ENCODE measurements at places on chromosomes 4 and X.

DNA sequence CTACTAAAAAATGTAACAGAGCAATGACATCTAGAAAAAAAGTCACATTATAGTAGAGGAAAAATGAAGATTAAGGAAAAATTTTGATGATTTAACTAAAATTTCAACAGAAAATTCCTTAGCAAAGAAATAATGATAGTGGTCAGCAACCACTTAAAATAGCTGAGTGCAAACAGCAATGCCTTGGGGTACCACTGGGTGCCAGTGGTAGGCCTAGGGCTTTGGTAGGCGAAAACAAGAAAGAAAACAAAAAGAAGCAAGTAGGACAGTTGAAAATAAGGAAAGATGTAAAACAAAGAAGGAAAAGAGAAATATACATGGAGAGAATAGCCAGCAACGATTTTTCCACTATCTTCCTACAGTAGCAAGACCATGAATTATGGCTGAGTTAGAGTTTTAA lies 313.5 kb upstream of the IRS4 start:
- DNase-seq, result no peak

- no peak for DNase-seq
Observed at GRCh38 chrX:43693602-43694406, 37.7 kb downstream of the MAOA start.

DNA sequence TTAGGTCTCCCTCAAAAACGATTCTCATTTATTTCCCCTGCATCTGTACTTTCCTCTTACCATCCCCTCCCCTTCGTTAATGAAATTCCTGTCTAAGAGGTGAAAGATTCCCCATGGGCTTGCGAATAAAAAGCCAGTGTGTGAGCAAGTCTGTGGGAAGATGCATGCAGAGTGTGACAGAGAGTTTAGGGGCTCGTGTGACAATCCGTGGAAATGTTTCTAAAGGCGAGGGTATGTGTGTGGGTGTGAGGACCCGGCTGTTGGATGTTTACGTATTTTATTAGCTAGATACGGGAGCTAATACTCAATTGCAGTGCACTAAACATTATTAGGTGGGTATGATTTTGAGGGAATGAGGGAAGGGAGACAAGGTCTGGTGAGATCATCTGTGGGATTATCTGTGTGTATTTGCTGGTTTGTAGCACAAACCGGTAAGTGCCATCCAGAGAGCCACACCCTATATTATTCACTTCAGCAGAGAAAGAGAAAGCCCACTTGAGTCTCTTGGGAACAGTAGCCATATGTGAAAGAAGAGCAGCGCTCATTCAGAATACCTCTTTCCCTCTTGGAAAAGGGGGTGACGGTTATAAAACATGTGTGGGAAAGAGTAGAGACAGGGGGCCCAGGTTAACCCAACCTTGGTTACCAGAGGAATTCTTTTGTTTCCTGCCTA lies 893 bp upstream of the HOPX start:
- peak; percentile 75 for DNase-seq

DNA sequence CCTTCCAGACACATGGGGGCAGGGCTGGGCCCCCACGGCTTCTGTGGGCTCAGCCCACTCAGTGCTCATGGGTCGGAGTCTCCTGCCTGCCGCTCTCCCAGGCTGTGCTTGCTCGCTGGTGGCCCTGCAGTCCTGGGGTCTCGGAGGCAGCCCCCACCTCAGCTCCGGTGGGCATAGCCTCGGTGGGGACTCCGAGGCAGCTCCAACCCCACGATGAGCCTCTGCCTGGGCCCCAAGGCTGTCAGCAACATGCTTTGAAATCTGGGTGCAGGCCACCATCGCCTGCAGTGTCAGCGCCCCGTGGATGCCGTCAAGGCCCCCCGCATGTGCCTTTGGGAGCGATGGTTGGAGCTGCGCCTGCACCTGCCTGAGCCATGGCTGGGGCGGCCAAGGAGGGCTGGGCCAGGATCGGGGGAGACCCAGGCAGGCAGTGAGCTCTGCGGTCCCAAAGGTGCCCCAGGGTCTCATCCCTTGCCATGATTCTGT lies 30.2 kb upstream of the SPON2 start:
- no peak for DNase-seq

- no peak for DNase-seq
Observed at GRCh38 chr4:88623097-88623496, 30.8 kb downstream of the HERC3 start.

DNA sequence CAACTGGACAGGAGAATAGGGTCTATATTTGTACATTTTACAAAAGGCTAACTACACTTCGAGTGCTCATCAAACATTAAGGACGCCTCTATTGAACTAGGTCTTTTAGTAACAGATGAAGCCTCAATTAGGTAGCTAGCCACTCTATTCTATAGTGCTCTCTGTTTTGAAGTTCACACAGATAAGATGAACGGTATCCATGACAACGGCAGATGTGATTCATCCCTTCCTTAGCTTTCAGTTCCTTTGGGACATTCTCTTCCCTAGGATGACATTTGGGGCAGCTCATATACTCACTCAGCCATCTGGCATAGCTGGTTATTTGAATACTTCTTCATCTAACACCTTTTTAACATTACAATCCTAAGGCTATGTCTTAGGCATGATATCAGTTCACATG lies 62.4 kb upstream of the WDFY3 start:
- DNase-seq, result peak; percentile 89

DNA sequence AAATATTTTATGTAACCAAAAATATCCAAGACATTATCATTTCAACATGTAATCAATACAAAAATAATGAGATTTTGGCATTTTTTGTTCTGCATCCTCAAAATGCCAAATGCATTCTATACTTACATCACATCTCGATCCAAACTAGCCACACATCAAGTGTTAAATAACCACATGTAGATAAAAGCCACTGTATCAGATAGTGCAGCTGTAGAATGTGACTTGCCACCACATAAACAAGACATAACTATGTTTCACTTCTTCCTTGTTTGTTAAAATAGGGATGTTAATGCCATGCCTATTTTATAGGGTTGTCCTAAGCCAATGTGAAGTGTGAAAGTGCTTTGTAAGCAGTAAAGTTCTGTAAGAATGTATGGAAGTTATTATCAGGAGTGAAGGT lies 20.9 kb downstream of the INTS6L start:
- DNase-seq, result no peak

- no peak for DNase-seq
Observed at GRCh38 chr4:148017801-148018200, 285.9 kb downstream of the ARHGAP10 start.

Measured in NCI-H2171 treated with DMSO at 0.1 percent for 48 hours (cell line).